ENCODE measurements at places on chromosomes 7 and 10. TPM values are rescaled to one million over a fixed set of nuclear protein-coding genes. Genes with fewer than 3 reads are reported as not detected.

The PRF1 gene
- not detected for total RNA-seq

The ABCB4 gene
- not detected for total RNA-seq

The ABLIM1 gene
- 103 TPM for total RNA-seq

The PNLIPRP3 gene
- total RNA-seq, result not detected

The GPNMB gene
- total RNA-seq, result 0.59 TPM

The SHTN1 gene
- total RNA-seq, result 3.2 TPM

The C7orf33 gene
- not detected for total RNA-seq

The GPR22 gene
- total RNA-seq, result 0.04 TPM

The CTAGE15 gene
- 0.13 TPM for total RNA-seq

The NYAP1 gene
- 4.2 TPM for total RNA-seq

The FBXO24 gene
- 0.74 TPM for total RNA-seq

The DNAJB9 gene
- total RNA-seq, result 28.8 TPM

The NACAD gene
- 0.85 TPM for total RNA-seq

The ADCYAP1R1 gene
- 0.46 TPM for total RNA-seq

The SLC29A4 gene
- total RNA-seq, result 2.7 TPM

The TSC22D4 gene
- 35.0 TPM for total RNA-seq

The NDUFA5 gene
- 38.8 TPM for total RNA-seq

The CLEC5A gene
- total RNA-seq, result not detected

The RARRES2 gene
- total RNA-seq, result not detected

The ERVW-1 gene
- not detected for total RNA-seq

The NUDCD3 gene
- total RNA-seq, result 151 TPM

The HOGA1 gene
- 0.18 TPM for total RNA-seq

The CPA4 gene
- total RNA-seq, result 0.59 TPM

The STEAP1 gene
- total RNA-seq, result 18.6 TPM

The ZNF365 gene
- total RNA-seq, result 0.04 TPM

The ARHGAP12 gene
- total RNA-seq, result 22.0 TPM

The NEBL gene
- 0.71 TPM for total RNA-seq

The CCL26 gene
- total RNA-seq, result not detected

The BAIAP2L1 gene
- 0.04 TPM for total RNA-seq

The MYH16 gene
- total RNA-seq, result 0.53 TPM

The ENKUR gene
- total RNA-seq, result 0.13 TPM

The CLCN1 gene
- not detected for total RNA-seq

The TEX47 gene
- total RNA-seq, result not detected

The FXYD4 gene
- total RNA-seq, result not detected

The PROSER2 gene
- total RNA-seq, result 6.5 TPM

The A1CF gene
- total RNA-seq, result not detected

The OGDHL gene
- 0.26 TPM for total RNA-seq

The UCN3 gene
- not detected for total RNA-seq

The CADPS2 gene
- total RNA-seq, result 115 TPM

The TMEM178B gene
- 0.07 TPM for total RNA-seq

The MYL10 gene
- not detected for total RNA-seq

The TBRG4 gene
- 88.3 TPM for total RNA-seq

The GPR26 gene
- total RNA-seq, result not detected

The CALN1 gene
- not detected for total RNA-seq

The CYP2C8 gene
- total RNA-seq, result not detected

The AOAH gene
- total RNA-seq, result not detected

Measured in pulmonary artery endothelial cell (primary cell).